Kasumi-1 (cell line): ENCODE measurements at places on chromosomes 1 and 21.
A peak's percentile ranks its signal among the peaks of the same experiment; 100 is the strongest.

- DNase-seq, result peak; percentile 62
These were observed 43.3 kb downstream of the POU2F1 start for GRCh38 chr1:167263819-167264464.

DNA sequence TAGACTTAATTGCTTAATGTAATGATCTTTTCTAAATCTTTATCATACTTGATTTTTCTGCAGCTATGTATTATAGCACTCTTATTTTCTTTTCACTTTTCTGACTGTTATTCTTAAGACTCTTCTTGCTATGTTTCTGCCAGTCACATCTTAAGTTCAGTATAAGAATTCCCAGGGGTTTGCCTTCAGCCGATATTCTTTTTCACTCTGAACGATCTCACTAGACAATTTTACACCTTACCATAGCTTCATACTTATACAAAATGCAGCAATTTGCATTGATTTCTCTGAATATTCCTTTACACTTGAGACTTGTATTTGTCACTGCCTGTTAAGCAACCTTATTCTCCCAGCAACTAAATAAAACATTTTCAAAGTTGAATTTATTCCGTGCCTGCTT lies 242.5 kb upstream of the OLFM3 start:
- DNase-seq, result no peak

- no peak for DNase-seq
These were observed 166.9 kb downstream of the TNFSF18 start for GRCh38 chr1:172883844-172884243.

GRCh38 chr1:233379869-233380438 lies 52.4 kb downstream of the MAP3K21 start:
- DNase-seq, result no peak

- DNase-seq, result no peak
These were observed 5.9 kb upstream of the A3GALT2 start for GRCh38 chr1:33326785-33327184.

GRCh38 chr1:1907098-1907736 lies 7.8 kb upstream of the CALML6 start:
- no peak for DNase-seq

DNA sequence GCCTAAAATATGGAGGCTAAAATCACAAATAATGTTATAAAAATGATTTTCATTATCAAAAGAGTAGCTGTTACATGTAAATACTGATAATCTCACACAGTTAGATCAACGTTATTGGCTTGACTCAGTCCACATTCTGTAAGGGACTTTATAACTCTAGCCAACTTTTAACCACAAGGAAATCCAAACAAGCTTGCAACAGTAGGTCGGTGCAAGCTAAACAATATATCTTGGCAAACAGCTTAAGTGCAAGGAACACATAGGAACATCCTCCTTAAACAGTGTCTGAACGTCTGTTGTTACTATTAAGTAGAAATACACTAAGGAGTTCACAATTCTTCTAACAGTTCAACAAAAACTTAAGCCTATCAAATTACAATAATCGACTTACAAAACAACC lies 126.7 kb downstream of the EIF4G3 start:
- DNase-seq, result no peak

- DNase-seq, result no peak
These were observed 1471.7 kb upstream of the B3GALT2 start for GRCh38 chr1:194658090-194658439.

GRCh38 chr21:30033441-30033840 lies 93.6 kb upstream of the GRIK1 start:
- DNase-seq, result no peak

DNA sequence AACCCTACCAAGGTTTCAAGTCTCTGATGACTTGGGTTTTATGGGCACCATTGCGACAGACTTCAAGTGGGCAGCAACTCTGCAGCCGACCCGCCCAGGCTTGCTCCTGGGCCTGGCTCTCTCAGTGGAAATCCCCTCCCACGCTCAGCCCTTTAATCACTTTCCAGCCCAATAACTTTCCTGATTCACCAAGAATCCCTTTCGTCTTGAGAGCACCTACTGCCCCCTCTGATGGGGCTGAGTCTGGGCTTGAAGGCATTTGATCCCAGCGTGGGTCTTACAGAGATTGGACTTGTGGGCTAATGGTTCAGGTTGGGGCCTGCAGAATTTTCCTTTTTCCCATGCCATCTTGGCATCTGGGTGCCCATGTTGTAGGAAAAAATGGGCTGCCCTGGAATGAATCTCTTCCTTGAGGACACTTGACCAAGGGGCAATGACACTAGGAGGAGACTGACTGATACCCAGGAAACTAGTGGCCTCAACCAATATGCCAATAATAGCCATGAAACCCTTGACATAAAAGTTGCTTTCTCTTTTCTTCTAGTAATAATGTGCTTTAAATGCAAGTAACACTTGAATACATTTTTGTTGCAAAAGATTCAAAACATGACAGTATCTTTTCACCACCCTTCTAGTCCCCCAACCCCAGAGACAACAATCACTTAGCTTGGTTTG lies 7.8 kb upstream of the PHLDA3 start:
- no peak for DNase-seq

GRCh38 chr1:112927462-112927990 lies 28.5 kb downstream of the SLC16A1 start:
- no peak for DNase-seq

DNA sequence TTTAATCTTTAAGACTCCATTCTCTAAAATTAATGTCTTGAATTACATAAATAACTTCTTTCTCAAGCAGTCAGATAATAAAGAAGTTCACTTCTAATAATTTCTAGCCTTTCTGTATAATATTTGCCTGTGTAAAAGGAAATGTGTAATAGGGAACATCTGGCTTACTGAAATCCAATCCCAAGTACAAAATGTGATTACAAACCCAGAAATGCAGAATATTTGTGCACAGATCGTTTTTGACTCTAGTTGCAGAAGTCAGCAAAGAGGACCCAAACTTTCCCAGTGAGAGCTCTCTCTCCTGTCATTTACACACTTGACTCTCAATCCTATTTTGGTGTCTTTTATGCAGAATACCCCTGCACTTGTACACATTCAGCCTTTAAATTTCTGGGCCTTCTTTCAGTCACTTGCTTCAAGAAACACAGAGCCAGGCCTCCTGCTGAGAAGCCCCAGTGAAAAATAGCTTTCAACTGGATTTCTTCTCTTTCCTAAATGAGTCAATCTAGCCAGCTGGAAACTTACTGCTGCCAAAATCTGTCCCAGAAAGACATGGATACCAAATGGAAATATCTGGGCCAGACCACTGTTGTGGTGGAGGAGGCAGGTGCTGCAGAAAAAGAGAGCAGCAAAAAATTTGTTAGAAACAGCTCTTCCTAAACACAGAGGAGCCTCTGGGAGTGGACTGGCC lies 68.5 kb upstream of the ADAM30 start:
- DNase-seq, result no peak

DNA sequence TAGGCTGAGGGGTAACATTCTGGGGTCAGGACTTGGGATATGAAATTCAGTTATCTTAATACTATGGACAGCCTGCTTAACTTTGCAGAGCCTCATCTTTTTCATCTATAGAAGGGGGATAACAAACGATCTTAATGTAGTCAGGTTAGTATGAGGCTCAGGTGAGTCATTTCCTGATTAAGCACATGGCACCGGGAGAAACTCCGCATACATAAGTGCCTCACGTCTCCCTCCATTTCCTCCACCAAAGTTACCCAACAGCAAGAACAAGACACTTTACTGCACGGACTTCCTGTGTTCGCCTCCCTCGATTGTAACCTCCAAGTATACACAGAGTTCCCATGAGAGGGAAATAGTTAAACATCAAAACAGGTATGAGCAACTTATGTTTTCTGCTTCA lies 112.7 kb upstream of the COA6 start:
- peak; percentile 50 for DNase-seq
